Suppressor macrophage (primary cell): ENCODE measurements at places on chromosomes 7 and 10.
A peak's percentile ranks its signal among the peaks of the same experiment; 100 is the strongest.

GRCh38 chr10:69272624-69273023, 5.7 kb upstream of the HK1 start:
- no peak for DNase-seq

DNA sequence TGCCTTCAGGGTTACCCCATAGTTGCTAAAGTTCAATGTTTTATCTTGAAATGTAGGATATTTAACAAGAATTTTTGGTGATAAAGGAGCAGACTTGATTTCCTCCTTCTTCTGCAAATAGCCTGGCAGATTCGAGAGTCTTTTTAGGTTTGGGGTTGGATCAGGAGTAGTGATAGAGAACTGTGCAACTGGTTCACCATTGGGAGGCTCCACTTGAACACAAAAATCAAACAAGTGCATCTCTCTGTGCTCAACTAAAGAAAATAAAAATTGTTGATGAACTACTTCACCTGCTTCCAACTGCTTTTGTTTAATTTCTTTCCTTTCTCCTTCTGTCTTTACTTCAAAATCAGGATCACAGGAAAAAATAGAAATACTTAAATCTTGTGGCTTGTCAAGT, 58.5 kb downstream of the MACC1 start:
- peak; percentile 39 for DNase-seq

GRCh38 chr10:11135709-11136108, 118.0 kb downstream of the CELF2 start:
- no peak for DNase-seq

- no peak for DNase-seq
Measured at GRCh38 chr7:108589199-108589598, 19.5 kb downstream of the DNAJB9 start.

GRCh38 chr7:146262527-146262926, 145.9 kb downstream of the CNTNAP2 start:
- DNase-seq: no peak

GRCh38 chr10:22911889-22912762, 15.7 kb upstream of the ARMC3 start:
- no peak for DNase-seq

DNA sequence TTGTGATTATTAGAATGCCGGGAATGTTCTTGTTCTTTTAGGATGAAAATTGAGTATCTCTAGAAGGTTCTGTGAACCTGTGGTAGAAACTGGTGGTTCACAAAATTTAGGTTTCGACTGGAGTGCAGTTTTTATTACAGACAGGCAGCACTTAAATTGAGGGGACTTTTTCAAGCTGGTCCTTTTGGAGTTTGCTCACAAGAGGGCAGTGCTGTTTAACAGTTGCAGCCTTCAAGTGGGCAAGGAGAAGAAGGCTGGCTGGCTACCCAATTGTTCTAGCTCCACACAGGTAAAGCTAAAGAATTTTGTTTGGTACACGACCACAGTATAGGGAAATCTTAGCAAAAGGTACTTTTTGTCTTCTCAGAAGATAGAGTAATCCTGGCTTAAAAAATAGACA, 233.6 kb downstream of the SNX13 start:
- DNase-seq: peak; percentile 64

- no peak for DNase-seq
Measured at GRCh38 chr7:24972991-24973390, 7.0 kb downstream of the OSBPL3 start.

DNA sequence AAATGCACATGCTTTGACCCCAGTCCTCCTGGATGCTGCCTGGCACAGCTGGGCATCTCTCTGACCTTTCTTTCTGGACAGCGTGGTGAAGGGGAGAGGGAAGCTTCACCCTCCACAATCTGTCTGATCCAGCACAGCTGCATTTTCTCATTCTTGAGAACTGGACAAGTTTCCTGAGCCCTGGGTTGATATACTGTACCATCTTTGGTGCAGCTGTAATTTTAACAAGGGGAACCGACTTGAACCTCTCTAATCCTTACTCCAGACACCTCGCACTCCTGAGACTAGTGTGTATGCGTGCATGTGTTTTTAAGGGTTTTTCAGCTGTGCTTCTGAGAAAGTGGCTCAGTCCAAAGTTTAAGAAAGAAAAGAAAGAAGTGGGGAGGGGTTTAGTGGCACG, 655.7 kb downstream of the INHBA start:
- DNase-seq: no peak

- DNase-seq: no peak
Measured at GRCh38 chr7:81780914-81781693, 11.3 kb upstream of the HGF start.

DNA sequence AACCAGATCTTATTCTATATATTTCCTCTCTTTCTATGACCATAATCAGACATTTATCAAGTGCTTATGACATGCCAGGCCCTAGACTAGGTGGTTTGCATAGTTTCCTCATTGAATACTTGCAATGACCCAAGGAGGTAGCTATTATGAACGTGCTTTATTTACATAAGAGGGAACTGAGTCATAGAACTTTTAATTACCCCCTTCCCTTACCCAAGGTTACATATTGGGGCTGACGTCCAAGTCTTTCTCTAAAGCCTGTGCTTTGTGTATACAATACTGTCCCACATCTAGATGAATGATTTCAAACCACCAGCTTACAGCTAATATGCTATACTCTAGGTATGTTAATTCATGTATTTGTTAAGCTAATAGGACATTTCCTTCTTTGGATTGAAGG, 91.9 kb upstream of the NPY start:
- DNase-seq: no peak

DNA sequence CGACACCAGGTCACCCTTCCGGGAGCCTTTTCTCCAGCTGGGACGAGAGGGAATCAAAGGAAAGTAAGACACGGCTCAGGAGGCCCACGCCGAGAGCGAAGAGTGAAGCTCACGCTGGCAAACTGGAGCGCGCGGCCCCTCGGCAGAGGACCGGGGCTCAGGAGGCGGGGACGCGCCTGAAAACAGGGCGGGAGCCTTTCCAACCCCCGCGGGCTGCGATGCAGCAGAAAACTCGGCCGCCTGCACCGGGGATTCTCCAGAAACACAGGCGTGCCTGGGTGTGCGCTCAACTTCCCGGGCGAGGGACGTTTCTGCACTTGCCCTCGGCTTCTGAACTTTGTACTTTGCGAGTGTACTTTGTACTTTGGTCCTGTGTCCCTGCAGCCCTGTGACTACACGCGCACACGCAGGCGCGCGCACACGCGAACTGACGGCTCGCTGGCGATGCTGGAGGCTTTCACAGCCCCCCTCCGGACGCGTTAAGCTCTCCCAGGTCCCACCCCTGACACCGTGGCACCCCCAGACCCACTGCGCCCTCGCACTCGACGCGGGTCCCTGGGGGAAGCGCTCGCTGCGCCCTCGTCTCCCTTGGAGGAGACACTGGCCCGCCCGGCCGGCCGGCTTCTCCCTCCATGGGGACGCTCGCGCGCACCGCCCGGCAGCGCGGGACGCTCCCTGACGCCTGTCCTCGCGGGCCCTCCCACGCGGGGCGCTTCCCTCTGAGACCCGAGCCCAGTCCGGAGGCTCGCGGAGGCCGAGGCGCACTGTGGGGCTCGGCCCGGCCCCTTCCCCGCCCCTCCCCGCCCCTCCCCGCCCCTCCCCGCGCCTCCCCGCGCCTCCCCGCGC, 588 bp upstream of the PAOX start:
- DNase-seq: peak; percentile 90

- no peak for DNase-seq
Measured at GRCh38 chr7:5320802-5321396, 38.2 kb downstream of the SLC29A4 start.

DNA sequence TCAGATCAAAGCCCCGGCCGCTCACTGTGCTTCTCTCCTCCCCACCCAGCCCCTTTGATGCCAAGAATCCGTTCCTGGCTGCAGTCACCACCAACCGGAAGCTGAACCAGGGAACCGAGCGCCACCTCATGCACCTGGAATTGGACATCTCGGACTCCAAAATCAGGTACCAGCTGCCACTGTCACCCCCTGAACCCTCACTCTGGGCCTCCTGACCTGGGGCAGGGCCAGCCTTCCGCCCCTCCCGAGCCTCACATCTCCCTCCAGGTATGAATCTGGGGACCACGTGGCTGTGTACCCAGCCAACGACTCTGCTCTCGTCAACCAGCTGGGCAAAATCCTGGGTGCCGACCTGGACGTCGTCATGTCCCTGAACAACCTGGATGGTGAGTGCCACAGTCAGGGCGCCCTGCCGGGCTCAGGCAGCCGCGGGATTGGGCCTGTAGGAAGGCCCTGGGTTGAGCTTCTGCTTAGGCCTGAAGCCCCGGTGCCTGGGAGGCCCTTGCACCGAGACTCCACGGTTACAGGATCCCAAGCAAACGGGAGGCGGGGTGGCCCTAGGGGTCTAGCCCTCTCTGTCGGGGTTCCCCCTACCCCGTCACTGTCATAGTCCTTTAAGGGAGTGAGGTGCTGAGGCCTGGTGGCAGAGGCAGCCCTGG, 10.8 kb downstream of the TMEM120A start:
- no peak for DNase-seq
